ENCODE measurements at places on chromosomes 4 and X.

GRCh38 chr4:9762823-9763475 is 18.5 kb upstream of the DRD5 start:
- DNase-seq = peak; percentile 47

GRCh38 chr4:86818211-86818610 is 31.0 kb downstream of the SLC10A6 start:
- no peak for DNase-seq

- DNase-seq = no peak
These were observed 35.1 kb upstream of the NR3C2 start for GRCh38 chr4:148477276-148477675.

GRCh38 chr4:101941816-101942358 is 151.4 kb downstream of the BANK1 start:
- no peak for DNase-seq

DNA sequence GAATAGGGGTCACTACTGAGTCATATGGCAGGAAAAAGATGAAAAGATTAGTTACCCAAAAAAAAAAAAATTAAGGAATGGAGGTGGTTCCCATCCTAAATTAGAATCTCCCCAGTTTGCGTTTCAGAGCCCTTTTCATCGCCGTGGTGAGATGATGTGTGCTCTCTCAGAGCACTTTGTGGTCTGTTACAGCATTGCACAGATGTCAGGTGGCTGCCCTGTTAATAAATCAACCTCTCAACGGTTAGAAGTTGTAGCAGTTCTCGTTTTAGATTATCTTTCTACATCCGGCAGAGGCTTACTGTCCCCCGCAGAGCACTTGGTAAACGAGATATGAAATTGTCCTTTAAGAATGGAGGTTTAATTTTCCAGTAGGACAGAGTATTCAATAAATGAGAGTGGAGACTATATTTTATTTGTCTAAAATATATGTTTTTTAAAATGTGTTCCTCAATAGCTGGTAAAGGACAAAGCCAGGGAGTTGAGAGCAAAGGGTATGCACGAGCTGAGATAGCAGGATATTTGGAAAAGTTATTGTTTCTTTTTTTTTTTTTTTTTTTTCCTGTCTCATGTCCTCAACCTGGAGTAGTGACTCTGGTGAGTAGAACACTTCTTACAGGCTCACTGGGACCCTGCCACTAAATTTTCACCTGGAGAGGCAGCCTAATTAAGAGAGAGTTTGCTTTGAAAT is 26.9 kb downstream of the AFF1 start:
- no peak for DNase-seq

- no peak for DNase-seq
These were observed 16.1 kb downstream of the RNF4 start for GRCh38 chr4:2484993-2485392.

DNA sequence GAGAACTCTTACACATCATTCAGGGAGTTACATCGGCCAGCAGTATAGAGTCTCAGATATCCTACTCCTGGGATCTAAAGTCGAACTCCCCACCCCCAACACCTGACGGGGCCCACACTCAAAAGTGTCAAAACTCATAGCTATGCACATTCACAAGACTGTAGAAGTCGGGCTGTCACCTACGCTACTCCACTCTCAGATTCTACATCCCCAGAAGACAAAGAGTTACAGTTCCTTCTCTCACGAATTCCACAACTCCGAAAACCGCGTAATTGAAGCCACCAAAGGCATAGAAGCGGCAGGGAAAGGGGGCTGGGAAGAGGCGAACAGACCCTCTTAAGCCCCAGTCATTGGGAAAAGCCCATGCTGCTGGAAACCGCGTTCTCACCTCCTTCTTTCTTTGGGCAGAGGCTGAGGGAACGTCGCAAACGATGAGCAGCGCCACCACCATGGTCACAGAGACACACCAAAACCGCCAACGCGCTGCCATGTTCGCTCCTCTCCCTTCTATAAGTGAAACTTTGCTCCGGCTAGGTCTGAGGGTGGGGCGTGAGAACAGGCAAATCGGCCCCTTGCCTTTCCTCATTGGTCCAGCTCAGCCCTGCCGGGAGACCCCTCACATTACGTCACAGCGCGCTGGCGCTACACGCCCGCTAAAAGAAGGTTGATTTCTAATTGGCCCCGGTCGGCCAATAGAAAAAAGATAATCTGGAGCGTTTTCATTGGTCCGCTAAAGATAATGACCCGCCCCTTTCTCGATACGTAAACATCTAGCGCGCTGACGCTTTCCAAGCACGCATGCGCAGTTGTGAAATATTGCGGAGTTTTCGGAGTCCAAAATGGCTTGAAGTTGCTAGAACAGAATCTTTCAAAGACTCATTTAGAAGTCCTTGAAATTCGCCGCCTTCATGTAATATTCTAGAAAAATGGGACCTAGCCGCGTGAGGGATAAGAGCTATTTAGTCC is at the start of gene MAGT1:
Gene MAGT1, minus strand, starts transcription at position 515 of the 966 bp plus-strand sequence. Its CDS starts 25 bp downstream, at position 490.
- peak; percentile 67 for DNase-seq

GRCh38 chr4:48149827-48150370 is 15.8 kb upstream of the TXK start:
- DNase-seq = no peak

- no peak for DNase-seq
These were observed 87.8 kb downstream of the SH3KBP1 start for GRCh38 chrX:19799319-19800182.

DNA sequence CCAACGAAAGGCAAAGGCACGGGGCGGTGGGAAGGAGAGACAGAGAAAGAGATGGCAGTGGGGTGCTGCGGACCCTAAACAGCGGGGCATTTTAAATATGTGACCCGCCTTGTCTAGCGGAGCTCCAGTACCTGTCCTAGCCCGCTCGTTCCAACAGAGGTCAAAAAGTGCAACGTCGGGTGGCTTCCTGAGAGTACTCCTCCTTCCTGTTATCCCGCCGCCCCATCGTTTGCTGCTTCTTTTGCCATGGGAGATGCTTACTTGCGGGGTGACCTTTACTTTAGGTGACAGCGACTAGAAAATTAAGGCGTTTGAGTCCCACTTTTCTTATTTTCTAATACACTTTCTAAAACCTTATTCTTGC is 735 bp downstream of the NRK start:
- no peak for DNase-seq

DNA sequence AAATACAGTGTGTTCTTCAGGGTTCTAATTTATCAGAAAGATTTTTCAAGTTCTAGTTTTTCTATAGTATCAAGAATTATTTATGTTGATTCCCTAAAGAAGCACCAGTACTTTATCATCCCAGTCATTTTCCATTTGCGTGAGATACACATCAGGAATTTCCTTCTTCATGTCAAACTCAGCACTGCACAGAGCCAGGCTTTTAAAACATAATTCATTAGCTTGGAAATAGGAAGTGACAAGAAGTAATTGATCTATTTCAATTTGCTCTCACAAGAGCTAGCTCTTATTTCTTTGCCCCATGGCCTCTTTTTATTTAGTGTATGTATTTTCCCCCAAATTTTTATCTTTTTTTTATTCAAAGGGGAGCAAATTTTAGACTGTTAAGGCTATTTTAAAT is 13.0 kb upstream of the SLC10A4 start:
- DNase-seq = no peak

GRCh38 chr4:37043342-37043741 is 201.2 kb upstream of the NWD2 start:
- DNase-seq = no peak

DNA sequence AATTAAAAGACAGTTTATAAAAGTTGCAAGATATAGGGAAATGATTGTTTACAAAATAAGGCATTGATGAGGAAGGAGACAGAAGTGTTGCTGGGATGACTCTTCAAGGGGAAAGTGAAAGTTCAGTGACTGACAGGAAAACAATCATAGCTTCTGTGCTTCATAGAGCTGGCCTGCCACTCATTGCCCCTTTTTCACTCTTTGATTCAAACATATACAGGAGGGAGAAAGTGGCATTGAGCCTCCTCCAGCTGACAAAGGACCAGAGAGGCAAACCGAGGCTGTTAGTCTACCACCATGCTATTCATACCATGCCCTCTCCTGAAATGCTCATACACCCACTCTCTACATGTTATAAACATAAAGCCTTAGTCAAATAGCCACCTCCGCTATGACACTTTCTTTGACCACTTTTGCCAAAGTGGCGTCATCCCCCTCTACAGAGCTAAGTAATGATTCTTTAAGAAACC is 79.2 kb upstream of the ATOH1 start:
- no peak for DNase-seq

GRCh38 chrX:38817004-38817703 is 15.9 kb downstream of the MID1IP1 start:
- DNase-seq = no peak

DNA sequence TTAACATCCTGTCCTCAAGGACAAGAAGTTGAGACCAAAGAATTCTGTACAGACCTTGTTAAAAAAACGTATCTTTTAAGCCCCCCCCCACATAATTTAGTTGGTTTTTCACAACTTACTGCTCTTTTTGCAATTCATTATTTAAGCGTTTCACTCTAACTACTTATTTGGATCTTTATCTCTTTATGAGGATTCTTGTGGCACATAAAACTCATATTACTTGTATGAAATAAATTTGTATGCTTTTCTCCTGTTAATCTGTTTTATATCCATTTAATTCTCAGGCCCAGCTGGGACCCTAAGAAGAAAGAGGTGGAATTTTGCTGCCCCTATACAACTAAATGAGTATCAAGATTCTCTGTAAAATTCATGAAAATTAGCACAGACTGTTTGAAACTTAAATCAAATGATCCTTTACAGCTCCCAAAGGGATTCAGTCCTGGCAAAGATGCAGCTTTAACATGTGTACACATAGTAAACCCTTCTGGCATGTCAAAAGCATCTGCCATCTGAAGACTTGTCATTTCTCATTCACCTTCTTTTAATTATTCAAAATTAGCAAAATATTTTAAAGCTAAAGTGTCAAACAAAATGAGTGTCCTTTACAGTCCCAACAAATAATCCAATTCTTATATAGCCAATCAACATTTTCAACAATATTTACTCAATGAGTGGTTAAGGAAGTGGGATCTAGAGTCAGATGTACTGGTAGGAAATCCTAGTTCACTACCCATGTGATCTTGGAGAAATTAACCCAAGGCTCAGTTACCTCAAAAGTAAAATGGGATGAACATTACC is 17.7 kb downstream of the ARAP2 start:
- DNase-seq = no peak

DNA sequence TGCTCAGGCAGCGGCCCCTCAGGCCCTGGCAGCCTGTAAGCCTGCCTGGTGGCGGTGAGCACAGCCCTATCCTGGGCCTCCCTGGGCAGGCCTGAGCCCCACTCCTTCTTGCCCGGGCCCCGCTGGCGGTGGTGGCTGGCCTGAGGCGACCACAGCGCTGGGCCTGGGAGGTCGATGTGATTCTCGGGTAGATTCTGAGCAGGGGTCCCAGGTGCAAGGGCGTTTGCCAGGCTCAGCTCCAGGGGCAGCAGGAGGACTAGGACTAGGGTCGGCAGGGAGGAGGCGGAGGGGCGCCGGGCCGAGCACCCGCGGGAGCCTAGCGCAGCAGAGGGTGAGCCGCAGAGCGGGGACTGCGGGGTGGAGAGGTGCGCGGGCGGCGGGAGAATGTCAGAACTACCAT is 17.0 kb downstream of the FAM9A start:
- no peak for DNase-seq

GRCh38 chrX:13101441-13102139 is 57.2 kb upstream of the FAM9C start:
- no peak for DNase-seq

DNA sequence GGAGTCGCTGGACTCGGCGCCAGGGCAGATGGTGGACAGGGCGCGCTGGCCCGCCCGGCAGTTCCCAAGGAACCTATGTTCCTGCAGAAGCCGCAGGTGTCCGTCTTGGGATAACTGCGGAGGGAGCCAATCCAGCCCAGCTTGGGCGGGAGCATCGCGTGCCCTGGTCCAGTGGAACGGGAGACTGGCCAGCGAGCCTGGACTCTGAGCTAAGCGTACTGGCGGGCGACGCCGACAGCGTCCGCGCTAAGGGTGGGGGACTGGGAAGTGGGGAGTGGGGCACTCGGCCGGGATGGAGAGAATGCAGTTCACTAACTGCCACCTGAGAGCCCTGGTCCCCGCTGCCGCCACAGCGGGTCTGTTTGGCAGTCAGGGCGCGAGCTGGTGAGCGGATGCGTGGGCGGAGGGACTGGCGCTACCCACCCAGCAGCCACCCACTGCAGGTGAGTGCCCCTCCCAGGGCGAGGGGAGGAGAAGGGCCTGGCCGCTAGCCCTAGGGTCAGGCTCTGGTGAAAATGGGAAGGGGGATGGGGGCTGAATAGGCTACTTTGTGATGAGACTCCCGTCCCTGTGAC is 1.3 kb upstream of the MAMLD1 start:
- DNase-seq = no peak

- DNase-seq = peak; percentile 2
These were observed 134.4 kb upstream of the CPEB2 start for GRCh38 chr4:14867847-14868246.

DNA sequence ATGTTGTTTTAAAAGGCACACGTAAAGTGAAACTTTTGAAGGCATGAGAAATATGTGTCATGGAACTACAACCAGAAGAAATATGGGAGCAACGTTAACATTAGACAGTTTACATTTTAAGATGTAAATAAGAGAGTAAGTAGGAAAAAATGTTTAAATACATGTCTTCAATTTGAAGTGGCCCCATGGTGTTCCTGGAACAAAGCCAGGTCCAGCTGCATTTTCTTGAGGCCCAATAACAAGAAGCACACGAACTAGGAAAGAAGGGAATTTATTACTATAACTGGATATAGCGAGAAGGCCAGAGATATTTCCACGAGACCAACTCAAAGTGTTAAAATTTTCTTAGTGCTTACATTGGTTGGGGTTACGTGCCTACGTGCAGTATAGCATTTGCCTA is 458.1 kb downstream of the KCTD8 start:
- no peak for DNase-seq

- no peak for DNase-seq
These were observed 48.1 kb downstream of the NPY1R start for GRCh38 chr4:163284304-163284703.

GRCh38 chrX:46463682-46464081 is 81.5 kb downstream of the ZNF674 start:
- no peak for DNase-seq

DNA sequence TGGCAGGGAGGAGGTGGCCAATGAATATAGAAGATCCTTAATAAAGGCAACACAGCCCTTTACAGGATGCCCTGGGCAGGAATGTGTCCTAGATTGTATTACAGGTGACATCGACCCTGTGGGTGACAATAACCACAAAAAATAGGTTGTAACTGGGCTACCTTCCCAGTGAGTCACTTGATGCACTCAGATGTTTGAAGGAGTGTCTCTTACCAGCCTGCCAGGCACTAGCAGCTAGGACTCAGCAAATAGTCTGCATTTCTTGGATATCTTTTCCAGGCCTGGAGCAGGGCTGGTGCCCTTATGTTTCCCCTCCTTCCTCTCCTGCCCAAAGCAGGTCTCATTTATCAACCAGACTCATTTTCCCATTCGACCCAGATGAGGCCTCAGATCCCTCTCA is 50.9 kb upstream of the TMEM164 start:
- no peak for DNase-seq

DNA sequence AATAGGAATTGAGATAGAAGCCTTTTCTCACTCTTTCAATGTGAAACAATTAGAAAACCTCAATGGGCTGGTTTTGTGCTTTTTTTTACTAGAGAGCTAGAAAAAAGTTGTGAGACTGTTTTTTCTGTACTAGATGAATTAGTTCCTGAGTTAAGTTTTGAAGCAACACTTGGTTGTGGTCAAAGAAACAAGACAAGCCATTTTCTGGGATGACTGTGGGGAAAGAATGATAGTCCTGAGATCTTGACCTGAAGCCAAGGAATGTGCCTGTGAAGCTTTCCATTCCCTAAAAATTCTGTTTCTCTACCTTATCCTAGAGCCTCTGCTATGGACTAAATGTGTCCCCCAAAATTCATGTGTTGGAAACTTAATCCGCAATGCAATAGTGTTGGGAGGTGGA is 157.8 kb upstream of the TLL1 start:
- DNase-seq = no peak

GRCh38 chr4:174926958-174927357 is 8.8 kb downstream of the ADAM29 start:
- DNase-seq = no peak
